ENCODE measurements at places on chromosomes 1 and 21.

- no peak for DNase-seq
Observed at GRCh38 chr1:89203166-89203565, 4.4 kb upstream of the GBP4 start.

GRCh38 chr1:223776075-223776814 is 63.9 kb downstream of the CAPN2 start:
- DNase-seq: peak; percentile 12

DNA sequence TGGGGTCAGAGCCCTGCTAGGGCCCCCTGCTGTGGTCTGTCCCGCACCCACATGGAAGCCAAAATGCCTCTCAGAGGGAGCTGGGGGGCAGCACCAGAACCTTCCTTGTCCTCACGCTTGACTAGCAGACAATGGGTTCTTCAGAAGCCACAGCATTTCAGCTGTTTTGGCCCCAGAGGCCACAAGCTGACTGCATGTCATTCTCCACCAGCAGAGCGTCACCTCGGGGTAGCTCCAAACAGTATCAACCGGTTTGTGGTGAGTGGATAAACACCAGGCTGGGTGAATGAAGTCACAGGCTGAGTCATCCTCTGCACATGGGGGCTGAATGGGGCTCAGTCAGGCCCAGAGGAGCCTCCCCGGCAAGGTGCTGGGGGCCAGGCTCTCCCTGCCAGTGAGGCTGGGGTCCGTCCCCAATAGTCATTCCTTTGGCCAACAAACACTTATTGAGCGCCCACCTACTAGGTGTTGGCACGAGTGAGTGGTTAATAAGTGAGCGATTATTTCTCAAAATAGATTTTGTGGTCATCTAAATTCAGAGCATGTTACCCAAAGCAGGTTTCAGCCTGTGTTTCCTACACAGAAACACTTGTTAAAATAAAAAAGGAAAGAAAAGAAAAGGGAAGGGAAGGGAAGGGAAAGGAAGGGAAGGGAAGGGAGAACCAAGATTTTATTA is 9.1 kb downstream of the OLIG1 start:
- peak; percentile 91 for DNase-seq

DNA sequence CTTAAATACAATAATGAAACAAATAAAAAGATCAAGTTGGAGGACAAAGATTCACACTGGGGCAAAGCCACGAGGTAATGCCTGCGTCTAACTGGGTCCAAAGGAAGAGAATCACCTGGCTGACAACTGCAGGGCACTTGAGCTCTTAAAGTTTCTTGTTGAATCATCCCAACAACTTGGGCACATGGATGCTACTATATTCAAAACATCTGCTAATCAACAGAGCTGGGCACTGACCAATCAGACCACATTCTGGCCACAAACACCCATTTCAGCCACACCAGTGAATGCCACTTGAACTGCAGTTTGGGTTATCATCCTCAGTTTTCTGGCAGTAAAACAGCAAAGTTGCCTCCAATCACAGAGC is 51.0 kb downstream of the ABCA4 start:
- DNase-seq: no peak

GRCh38 chr1:51342591-51343206 is 12.3 kb upstream of the TTC39A start:
- no peak for DNase-seq

- no peak for DNase-seq
Observed at GRCh38 chr1:212561501-212561931, 47.0 kb upstream of the ATF3 start.

DNA sequence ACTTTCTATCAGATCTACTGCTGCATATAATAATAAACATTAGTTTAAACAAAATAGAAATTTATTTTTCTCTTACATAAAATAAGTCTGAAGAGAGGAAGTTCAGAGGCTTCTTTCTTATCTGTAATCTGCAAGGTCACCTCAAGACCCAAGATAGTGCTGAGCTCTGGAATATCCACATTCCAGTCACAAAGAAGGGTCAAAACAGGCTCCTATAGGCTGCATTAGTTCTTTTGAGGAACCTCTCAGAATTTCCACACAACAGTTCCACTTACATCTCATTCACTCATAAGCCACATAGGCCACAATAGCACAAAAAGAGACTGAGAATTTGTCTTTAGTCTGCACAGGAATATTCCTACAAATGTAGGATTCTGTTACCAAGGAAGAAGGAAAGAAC is 15.4 kb downstream of the DYNLT5 start:
- DNase-seq: no peak

DNA sequence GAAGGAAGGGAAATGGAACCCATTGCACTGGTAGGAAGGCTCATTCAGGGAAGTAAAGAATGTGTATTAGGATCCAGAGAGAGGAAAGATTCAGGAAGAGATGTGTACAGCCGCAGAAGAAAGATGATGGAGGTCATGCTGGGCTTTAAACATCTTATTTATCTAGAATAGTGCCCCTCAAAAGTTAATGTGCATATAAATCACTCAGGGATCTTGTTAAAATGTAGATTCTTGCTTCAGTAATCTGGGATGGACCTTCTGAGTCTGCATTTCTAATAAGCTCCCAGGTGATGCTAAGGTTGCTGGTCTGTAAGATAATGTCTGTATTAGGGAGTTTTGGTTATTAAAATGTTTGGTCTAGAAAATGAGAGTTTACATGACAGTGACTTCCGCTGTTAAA is 46.3 kb downstream of the ADGRL2 start:
- no peak for DNase-seq

GRCh38 chr1:57384284-57384683 is 39.6 kb downstream of the DAB1 start:
- DNase-seq: no peak

DNA sequence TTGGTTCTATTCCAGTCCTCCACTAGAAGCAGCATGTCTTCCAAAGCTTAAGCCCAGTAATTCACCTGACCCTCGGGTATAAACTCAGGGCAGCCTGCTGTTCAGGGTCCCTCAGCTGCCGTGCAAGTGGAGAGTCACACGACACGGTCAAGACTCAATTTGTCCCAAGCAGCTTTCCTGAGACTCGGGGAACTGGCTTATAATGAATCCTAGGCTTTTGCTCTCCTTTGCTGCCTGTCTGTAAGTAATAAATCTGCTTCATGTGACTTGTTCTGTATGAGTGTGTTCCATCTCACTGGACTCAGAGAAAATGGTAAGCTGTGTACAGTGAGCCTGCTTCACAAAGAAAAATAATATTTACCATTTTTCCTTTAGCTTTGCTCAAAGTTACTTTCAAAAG is 119.8 kb downstream of the CYYR1 start:
- DNase-seq: no peak

All from NK-92 treated with Interleukin-12 subunit alpha and Interleukin-12 subunit beta, amount 100 ng/mL, for 24 hours (cell line).